ENCODE measurements at places on chromosomes 13 and 19. TPM values are rescaled to one million over a fixed set of nuclear protein-coding genes. Genes with fewer than 3 reads are reported as not detected.
A peak's percentile ranks its signal among the peaks of the same experiment; 100 is the strongest.

Gene RFPL4AL1
- total RNA-seq: not detected

GRCh38 chr13:107271227-107271626, 703.3 kb upstream of the ARGLU1 start:
- peak; percentile 76 for DNase-seq

Gene COX7A1
- not detected for total RNA-seq

GRCh38 chr13:113558461-113558860, 26.1 kb upstream of the TFDP1 start:
- DNase-seq: no peak

GRCh38 chr13:21745307-21745706, 74.4 kb downstream of the FGF9 start:
- no peak for DNase-seq

- no peak for DNase-seq
Observed at GRCh38 chr13:105519771-105520170, 1015.7 kb downstream of the EFNB2 start.

Gene CAMSAP3
- total RNA-seq: 15.6 TPM

DNA sequence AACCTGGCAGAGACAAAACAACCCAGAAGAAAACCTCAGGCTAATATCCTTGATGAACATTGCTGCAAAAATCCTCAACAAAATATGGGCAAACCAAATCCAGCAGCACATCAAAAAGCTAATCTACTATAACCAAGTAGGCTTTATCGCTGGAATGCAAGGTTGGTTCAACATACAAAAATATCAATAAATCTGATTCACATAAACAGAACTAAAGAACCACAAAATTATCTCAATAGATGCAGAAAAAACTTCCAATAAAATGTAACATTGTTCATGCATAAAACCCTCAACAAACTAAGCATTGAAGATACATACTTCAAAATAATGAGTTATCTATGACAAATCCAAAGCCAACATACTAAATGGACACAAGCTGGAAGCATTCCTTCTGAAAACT, 8.8 kb downstream of the ZNF724 start:
- no peak for DNase-seq

Gene TMPRSS9
- total RNA-seq: not detected

GRCh38 chr13:45142440-45143345, 22.4 kb downstream of the GTF2F2 start:
- DNase-seq: peak; percentile 5

Gene NLRP4
- not detected for total RNA-seq

- DNase-seq: peak; percentile 83
Observed at GRCh38 chr19:53254411-53255341, at the start of gene ZNF677. TSS of gene ZNF677 (minus strand) at chr19:53254873. CDS start at chr19:53251550, 3,323 bp downstream.

- no peak for DNase-seq
Observed at GRCh38 chr13:96772426-96772825, 221.8 kb downstream of the OXGR1 start.

DNA sequence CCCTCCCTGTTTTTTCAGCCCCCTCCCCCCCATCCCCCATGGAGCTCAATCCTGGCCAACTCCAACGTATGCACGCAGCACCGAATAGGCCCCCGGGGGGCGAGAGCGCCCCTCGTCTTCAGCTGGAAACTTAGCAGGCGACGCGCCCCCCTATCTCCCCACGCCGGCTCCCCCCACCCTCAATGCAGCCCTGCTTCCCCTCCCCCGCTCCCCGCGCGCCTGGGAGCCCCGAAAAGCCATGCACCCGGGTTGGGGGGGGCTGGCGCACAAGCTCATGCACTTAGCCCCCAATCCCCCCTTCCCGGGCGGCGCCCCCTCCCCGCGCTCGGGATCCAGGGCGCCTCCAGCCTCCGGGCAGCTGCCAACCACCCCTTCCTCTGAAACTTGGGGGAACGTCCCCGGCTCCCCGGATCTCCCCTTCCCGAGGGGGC, 508 bp downstream of the ZBTB7A start:
- no peak for DNase-seq

GRCh38 chr19:53571339-53571738, 33.4 kb downstream of the ZNF331 start:
- no peak for DNase-seq

DNA sequence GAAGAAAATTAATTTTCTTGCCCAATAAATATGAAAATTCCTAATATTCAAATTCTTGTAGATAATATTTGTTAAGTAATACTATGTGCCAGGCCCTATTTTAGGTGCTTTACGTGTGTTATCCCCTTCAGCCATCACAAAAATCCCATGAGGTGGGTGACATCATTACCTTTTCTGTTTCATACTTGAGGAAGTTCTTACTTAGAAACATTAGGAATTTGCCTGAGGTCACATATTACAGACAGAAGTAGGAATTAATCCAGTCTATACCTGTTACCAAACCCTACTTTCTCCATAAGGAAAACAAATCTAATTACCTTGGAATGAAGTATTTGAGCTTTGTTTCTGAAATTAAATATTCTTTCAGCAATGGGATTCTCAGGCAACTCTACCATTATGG, 336.1 kb downstream of the GPC6 start:
- no peak for DNase-seq

Gene DOHH
- 12.1 TPM for total RNA-seq

DNA sequence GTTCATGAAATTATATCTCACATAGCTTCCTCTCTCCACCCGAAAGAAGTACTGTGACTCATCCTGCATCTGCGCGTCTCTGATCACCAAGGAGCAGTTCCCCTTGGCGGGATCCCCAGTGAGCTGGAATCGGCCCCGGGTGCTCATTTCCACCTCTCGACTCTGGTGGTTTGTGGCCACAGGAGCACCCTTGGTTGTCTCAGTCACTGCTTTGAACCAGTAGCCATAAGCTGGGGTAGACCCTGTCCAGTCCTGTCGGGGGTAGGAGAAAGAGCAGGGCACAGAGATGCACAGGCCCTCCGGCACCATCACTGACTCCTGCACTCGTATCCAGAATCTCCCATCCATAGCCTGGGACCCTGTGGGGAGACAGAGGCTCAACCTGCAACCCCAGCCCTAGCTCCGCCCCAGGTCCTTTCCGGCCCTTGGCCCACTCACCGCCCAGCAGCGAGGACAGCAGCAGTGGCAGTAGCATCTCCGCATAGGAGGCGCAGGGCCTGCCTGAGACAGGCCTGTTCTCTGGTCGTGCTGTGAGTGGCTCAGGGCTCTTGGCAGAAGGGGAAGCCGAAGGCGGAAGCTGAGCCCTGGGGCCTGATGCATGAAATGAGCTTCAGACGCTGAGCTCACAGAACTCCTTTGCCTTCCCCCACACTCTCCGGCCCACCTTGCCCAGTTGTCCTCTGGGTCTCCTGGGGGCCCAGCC, at the start of gene SIGLEC10:
TSS of gene SIGLEC10 (minus strand) at position 536 of the 703 bp plus-strand sequence. CDS start at position 475, 61 bp downstream.
- no peak for DNase-seq

DNA sequence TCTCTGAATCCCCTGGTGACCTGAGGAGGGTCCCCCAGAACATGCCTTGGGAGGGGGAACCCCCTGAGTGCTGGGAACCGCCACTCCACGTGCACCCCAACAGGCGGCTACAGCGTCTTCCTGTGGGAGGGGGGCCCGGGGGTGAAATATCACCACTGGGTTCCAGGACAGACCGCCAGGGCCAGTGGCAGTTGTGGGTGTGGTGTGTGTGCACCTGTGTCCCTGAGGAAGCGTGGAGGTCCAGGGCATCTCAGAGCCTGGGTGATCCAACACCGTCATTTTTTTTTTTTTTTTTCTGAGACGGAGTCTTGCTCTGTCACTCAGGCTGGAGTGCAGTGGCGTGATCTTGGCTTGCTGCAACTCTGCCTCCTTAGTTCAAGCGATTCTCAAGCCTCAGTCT, 4.2 kb downstream of the ADGRE5 start:
- no peak for DNase-seq

Gene RASGRP4
- total RNA-seq: 0.09 TPM

DNA sequence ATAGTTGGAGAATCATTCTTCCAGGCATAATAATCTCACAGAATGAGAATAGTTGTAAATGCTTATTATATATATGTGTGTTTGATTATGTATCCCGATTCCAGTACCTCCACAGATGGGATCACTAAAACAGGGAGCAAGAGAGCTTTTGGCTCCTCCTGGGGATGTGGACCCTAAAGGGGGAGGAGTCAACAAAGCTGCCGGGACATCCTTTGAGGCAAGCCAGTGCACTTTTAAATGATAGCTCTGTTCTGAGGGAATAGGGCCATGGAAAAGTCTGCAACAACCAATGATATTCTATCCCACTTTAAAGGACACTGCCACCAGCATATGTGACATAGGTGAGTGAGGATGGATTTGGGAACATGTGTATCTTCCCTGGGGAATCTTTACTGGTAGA, 40.8 kb downstream of the SLITRK5 start:
- DNase-seq: peak; percentile 3

Gene CAPN12
- total RNA-seq: 4.9 TPM

DNA sequence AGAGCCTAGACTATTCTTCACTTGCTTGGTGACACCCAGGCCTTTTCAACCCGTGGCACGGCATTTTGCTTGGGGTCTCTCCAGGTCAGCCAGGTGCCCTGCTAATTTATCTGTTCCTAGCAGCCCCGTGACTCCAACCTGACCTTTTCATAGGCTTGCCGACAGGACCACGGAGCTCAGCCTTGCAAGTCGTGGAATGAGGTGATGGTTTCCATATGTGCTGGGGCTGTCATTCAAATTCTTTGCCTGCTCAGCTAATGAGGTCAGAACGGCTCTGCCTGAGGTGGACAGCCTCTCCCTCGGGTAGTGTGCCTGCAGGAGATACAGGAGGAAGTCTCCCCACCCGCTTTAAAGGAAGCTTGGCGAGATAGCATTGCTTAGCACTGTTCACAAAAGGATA, 61.0 kb downstream of the SHISA2 start:
- no peak for DNase-seq

GRCh38 chr13:22451327-22451741, 729.4 kb upstream of the SGCG start:
- peak; percentile 89 for DNase-seq

DNA sequence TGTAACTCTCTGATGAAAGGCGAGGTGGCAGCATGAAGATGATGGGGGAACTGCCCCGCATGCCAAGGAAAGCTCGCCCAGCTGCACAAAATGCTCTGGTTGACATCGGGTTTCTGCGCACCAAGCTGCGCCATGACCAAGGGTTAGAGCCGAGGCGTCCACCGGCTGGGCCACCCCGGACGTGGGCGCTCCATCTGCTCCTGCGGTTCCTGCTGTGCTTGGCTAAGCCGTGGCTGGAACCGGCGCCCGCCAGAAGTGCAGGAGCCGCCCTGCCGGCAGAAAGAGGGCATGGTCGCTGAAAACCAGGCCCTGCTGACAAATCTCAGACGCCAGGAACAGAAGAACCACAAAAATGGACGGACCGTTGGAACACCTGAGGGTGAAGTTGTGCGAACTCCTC, 57.9 kb downstream of the ZNF100 start:
- no peak for DNase-seq

DNA sequence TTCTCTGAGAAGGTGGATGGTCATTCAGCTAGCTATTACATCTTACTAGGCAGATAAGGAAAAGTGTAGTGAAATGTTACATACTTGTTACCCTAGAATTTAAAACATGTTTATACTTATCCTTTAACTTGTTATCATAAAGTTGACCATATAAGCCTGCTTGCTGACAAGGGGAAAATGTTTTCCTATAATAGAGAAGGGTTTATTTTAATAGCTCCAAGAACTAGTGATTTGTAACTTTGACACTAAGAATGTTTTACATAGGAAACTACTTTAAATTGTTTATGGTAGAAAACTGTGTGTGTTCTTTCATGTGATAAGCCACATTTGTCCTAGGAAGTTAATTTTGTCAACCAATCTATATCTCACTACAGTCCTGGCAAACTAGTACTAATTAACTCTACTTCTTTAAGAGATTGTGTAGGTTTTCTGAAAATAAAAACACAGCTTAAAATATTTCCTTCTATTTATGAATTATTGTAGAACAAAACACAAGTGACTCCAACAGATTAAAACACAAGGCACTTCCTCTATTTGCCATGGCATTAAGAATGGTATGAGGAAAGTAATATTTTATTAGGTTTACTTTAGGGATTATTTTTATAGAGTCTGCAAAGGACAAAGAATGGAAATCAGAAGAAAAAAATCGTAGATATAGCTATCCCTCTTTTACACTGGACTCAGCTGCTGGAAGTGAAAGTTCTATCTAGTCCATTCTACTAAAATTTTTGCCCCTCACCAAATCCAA, 233.3 kb upstream of the NBEA start:
- no peak for DNase-seq

GRCh38 chr19:7902796-7903243, 857 bp upstream of the MAP2K7 start:
- no peak for DNase-seq

GRCh38 chr13:36879218-36879938, 40.7 kb downstream of the SMAD9 start:
- DNase-seq: no peak

Gene FEM1A
- 13.9 TPM for total RNA-seq

GRCh38 chr13:76723551-76724232, 162.5 kb downstream of the KCTD12 start:
- peak; percentile 26 for DNase-seq

- no peak for DNase-seq
Observed at GRCh38 chr13:72074663-72075062, 207.7 kb upstream of the DACH1 start.

DNA sequence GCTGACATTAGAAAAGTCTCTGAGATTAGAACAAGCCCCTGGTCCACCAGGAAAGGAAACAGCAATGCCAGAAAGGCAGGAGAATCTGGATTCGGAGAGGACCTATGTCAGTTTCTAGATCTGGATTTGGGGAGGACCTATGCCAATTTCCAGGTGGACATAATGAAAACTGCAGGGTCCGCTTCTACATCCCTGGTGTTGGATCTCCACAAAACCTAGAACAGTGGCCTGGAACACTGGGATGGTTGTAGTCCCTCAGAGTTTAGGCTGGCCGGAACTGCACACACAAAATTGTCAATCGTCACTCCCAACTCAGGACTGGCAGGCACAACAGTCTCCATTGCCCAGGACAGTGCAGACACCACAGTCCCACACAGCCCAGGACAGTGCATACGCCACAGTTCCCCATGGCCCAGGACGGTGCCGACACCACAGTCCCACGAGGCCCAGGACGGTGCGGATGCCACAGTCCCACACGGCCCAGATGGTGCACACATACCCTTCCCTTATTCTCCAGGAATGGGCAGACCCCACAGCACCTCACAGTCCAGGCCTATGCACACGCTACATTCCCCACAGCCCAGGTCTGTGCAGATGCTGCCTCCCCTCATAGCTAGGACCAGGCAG, 341.7 kb downstream of the UQCRFS1 start:
- no peak for DNase-seq

- no peak for DNase-seq
Observed at GRCh38 chr13:42760951-42761350, 20.4 kb upstream of the FAM216B start.

Gene SLC10A2
- total RNA-seq: not detected

GRCh38 chr13:111476197-111476596, 155.8 kb downstream of the TEX29 start:
- DNase-seq: no peak
